ENCODE measurements at places on chromosomes 1 and 21. TPM values are rescaled to one million over a fixed set of nuclear protein-coding genes. Genes with fewer than 3 reads are reported as not detected.

The NTRK1 gene
- total RNA-seq: 1.4 TPM

The LUZP1 gene
- 43.1 TPM for total RNA-seq

The DPH5 gene
- total RNA-seq: 28.9 TPM

The MROH9 gene
- total RNA-seq: not detected

The PCP4L1 gene
- total RNA-seq: 0.31 TPM

- no peak overlapping the region for H3K4me3 ChIP-seq
- DNase-seq: no peak
- no peak overlapping the region for H3K27ac ChIP-seq
- H3K27me3 ChIP-seq: peaks cover 8% of the 10 kb centered on the region
Observed at GRCh38 chr1:14369526-14370213, 228.8 kb upstream of the KAZN start.

DNA sequence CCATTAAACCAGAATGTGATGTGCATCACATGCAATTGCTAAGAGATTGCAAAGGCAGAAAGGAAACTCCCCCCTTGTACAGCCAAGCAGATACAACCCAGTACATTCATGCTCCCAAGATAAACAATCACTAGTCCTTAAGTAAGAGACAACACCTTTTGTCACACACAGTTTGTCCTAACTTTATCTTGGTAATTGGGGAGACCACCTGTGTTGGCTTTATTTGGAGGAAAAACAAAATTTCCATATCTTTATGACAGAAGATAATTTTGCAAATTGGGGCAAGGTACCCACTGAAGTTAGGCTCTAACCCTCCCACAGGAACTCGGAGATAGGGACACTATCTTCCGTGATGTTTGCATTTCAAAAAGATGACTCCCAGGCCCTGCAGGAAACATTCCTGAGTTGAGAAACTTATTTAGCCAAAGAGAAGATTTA lies 175.0 kb upstream of the TNR start:
- H3K27ac ChIP-seq: no peak overlapping the region
- no peaks in the 10 kb centered on the region for H3K27me3 ChIP-seq
- peaks cover 3% of the 10 kb centered on the region for H3K36me3 ChIP-seq
- H3K4me3 ChIP-seq: no peak overlapping the region

DNA sequence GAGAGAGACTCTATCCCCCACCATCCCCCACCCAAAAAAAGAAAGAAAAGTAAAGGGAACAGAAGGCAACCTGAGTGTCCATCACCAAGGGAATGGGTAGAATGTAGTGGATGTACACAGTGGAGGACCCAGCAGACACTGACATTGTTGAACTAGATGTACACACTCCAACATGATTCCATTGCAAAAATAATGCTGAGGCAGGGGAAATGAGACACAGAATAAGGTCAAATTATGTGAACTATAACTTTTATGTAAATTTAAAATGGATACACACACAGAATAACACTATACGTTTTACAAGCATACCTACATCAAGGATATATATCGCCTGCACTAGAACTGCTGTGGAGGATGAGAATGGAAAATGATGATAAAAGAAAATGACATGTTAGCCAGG lies 34.8 kb downstream of the PTAFR start:
- peaks cover 38% of the 10 kb centered on the region for H3K4me1 ChIP-seq
- peak overlapping the region; percentile 9 for H3K27ac ChIP-seq
- H3K27me3 ChIP-seq: no peaks in the 10 kb centered on the region
- no peaks in the 10 kb centered on the region for H3K36me3 ChIP-seq

GRCh38 chr1:211928290-211928801 lies 97.8 kb upstream of the LPGAT1 start:
- no peaks in the 10 kb centered on the region for H3K36me3 ChIP-seq
- no peaks in the 10 kb centered on the region for H3K27me3 ChIP-seq
- DNase-seq: no peak
- H3K4me3 ChIP-seq: no peak overlapping the region
- H3K4me1 ChIP-seq: peaks cover 17% of the 10 kb centered on the region
- no peak overlapping the region for H3K27ac ChIP-seq

DNA sequence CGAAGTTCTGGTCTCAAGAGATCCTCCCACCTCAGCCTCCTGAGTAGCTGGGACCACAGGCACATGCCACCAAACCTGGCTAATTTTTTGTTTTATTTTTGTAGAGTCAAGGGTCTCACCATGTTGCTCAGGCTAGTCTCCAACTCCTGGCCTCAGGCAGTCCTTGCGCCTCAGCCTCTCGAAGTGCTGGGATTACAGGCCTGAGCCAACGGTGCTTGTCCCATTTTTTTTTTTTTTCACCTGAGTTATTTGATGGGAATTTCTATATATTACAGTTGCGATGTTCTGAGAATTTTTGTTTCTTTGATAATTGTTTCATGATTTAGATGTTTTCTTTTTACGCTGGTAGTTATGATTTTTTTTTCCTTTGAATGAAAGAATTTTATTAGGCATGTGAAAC lies 2.5 kb downstream of the RABGAP1L start:
- H3K4me1 ChIP-seq: peaks cover 69% of the 10 kb centered on the region
- no peaks in the 10 kb centered on the region for H3K36me3 ChIP-seq
- DNase-seq: no peak
- no peaks in the 10 kb centered on the region for H3K27me3 ChIP-seq
- H3K4me3 ChIP-seq: peak overlapping the region; percentile 92
- H3K27ac ChIP-seq: no peak overlapping the region

DNA sequence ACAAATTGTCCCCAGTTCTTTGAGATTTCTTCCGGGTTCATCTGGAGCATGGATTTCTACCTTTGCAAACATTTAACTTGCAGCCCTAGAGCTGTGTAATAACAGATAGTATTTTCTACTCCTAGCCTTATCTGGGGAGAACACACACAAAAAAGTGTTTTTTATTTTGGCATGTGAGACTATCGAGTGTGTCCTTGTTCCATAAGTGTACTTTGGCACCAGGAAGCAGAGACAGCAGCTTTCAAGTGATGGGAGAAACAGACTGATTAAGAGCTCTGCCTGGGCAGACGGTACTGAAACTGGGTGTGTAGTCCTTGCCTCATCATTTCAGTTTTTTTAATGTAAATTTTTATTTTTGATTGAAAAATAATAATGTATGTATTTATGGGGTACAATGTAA lies 297.4 kb downstream of the ST6GALNAC3 start:
- H3K4me1 ChIP-seq: no peaks in the 10 kb centered on the region
- no peaks in the 10 kb centered on the region for H3K36me3 ChIP-seq
- no peak overlapping the region for H3K4me3 ChIP-seq

DNA sequence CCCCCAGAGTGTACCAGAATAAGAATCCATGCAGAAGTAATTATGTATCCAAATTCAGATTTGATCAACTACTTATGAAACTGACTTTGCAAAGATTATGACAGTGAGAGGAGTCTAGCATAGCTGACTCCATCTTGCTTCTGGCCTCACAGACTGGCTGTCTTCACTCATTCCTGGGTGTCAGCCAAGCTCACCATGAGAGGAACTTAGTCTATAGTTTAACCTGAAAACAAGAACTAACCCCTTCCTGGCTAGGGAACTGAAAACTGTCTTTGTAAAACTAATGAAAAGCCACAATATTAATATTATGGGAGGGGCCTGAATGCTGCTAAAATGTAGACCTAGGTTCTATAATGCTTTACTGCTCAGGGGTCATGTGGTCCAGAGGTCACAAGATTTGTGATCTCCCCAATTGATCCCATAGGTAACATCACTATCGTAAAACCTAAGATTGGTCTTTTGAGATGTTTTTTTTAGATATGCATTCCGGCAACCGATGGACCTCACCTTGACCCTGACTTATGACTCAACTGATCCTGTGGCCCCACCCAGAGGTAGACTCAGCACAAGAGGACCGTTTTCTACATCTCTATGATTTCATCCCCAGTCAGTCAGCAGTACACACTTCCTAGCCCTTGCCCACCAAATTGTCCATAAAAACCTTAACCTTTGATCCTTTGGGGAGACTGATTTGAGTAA lies 55.2 kb downstream of the ATP1B1 start:
- H3K4me1 ChIP-seq: no peaks in the 10 kb centered on the region
- DNase-seq: no peak
- no peaks in the 10 kb centered on the region for H3K36me3 ChIP-seq
- H3K27me3 ChIP-seq: no peaks in the 10 kb centered on the region
- no peak overlapping the region for H3K27ac ChIP-seq
- H3K4me3 ChIP-seq: no peak overlapping the region

GRCh38 chr1:197197430-197197997 lies 51.0 kb upstream of the ASPM start:
- H3K4me3 ChIP-seq: peak overlapping the region; percentile 98
- peaks cover 72% of the 10 kb centered on the region for H3K4me1 ChIP-seq
- no peaks in the 10 kb centered on the region for H3K36me3 ChIP-seq

GRCh38 chr1:167674156-167674555 lies 44.1 kb downstream of the RCSD1 start:
- H3K27ac ChIP-seq: peak overlapping the region; percentile 15
- no peak for DNase-seq
- H3K4me1 ChIP-seq: peaks cover 71% of the 10 kb centered on the region
- H3K27me3 ChIP-seq: no peaks in the 10 kb centered on the region
- no peaks in the 10 kb centered on the region for H3K36me3 ChIP-seq

- H3K36me3 ChIP-seq: no peaks in the 10 kb centered on the region
- H3K27ac ChIP-seq: no peak overlapping the region
- no peaks in the 10 kb centered on the region for H3K4me1 ChIP-seq
- H3K27me3 ChIP-seq: peaks cover 7% of the 10 kb centered on the region
Observed at GRCh38 chr1:30600258-30600657, 123.1 kb downstream of the MATN1 start.

GRCh38 chr21:33951276-33952178 lies 35.9 kb upstream of the ATP5PO start:
- peaks cover 70% of the 10 kb centered on the region for H3K4me1 ChIP-seq
- no peak for DNase-seq
- H3K27me3 ChIP-seq: no peaks in the 10 kb centered on the region
- peak overlapping the region; percentile 95 for H3K27ac ChIP-seq
- H3K36me3 ChIP-seq: no peaks in the 10 kb centered on the region

DNA sequence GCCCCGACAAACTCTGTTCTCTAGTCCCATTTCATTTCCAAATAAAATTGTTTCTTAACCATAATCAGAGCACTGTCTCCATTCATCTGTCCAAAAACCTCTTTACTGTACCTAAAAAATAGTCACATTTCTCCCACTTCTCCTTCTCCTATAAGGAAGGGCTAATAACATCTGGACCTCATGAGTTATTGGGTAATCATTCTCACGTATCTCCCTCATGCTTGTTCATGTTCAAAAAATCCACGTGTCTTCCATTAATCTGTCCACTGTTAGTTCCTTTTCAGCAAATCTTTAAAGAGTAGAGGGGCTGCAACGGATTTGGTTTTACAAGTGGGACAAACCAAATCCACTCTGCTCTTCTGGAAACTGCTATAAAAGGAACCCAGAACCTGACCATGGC lies 1418.8 kb downstream of the MRPL39 start:
- no peaks in the 10 kb centered on the region for H3K27me3 ChIP-seq
- no peak overlapping the region for H3K4me3 ChIP-seq
- H3K27ac ChIP-seq: no peak overlapping the region
- no peaks in the 10 kb centered on the region for H3K4me1 ChIP-seq
- no peak for DNase-seq

DNA sequence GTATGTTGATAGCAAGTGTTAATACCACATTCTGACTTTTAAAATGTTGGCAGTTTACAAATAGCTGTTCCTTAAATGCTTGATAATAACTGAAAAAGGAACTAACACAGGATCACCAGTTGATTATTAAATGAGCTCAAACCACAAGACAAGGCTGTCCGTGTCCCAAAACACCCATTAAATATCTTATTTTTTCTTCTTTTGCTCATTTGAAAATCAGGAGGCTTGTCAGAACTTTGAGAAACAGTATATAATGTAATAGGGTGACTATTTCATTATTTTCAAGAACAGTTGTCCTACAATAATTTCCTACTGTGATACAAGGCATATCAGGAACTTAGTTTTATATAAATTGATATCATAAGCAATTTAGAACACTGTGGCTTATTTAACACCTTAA lies 2.7 kb downstream of the CDKN2C start:
- H3K4me1 ChIP-seq: peaks cover 42% of the 10 kb centered on the region
- H3K36me3 ChIP-seq: peaks cover 18% of the 10 kb centered on the region
- no peaks in the 10 kb centered on the region for H3K27me3 ChIP-seq
- H3K4me3 ChIP-seq: peak overlapping the region; percentile 32

- H3K36me3 ChIP-seq: no peaks in the 10 kb centered on the region
- peaks cover 8% of the 10 kb centered on the region for H3K4me1 ChIP-seq
- no peak overlapping the region for H3K4me3 ChIP-seq
- H3K27me3 ChIP-seq: peaks cover 19% of the 10 kb centered on the region
- no peak overlapping the region for H3K27ac ChIP-seq
Observed at GRCh38 chr1:245183429-245183828, 28.6 kb downstream of the KIF26B start.

- peaks cover 33% of the 10 kb centered on the region for H3K36me3 ChIP-seq
- H3K4me1 ChIP-seq: peaks cover 74% of the 10 kb centered on the region
- H3K27ac ChIP-seq: peak overlapping the region; percentile 61
- H3K27me3 ChIP-seq: no peaks in the 10 kb centered on the region
Observed at GRCh38 chr1:64877598-64877997, 88.8 kb downstream of the JAK1 start.

DNA sequence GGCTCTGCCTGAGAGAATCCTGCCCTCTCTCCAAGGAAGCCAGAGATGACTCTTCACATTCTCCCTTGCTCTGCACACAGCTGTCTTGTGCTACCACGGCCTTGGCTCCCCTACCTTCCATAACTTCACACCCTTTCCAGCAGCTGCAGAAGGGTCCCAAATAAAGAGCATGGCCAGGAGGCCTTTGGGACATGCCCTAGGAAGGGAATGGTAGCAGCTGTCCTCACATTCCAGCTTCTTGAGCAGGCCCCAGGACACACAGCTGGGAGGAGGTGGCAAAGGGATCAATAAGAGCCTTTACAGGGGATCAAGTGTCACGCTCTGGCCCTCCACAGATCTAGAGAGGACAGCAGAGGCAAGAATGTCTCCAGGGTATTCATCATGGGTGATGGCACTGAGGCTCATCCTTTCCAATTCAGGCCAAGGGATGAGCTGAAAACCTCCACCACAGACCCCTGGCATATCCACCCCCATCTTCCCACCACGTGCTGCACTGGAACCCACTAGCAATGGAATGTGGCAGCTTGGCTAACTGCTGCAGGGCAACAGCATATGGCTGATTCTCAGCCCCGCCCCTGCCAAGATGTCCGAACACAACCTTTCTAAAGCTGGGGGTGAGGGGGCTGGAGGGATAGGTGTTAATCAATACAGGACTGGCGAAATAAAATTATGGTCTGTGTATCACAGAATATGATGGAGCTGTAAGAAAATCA lies 17.8 kb upstream of the RAB29 start:
- no peak for DNase-seq
- no peaks in the 10 kb centered on the region for H3K27me3 ChIP-seq
- peak overlapping the region; percentile 84 for H3K27ac ChIP-seq

- no peak overlapping the region for H3K27ac ChIP-seq
- no peak for DNase-seq
- no peaks in the 10 kb centered on the region for H3K36me3 ChIP-seq
Observed at GRCh38 chr1:234589064-234589800, 20.7 kb downstream of the IRF2BP2 start.

GRCh38 chr1:24189528-24189927 lies 2.4 kb upstream of the IFNLR1 start:
- peak overlapping the region; percentile 62 for H3K4me3 ChIP-seq
- no peaks in the 10 kb centered on the region for H3K27me3 ChIP-seq
- H3K36me3 ChIP-seq: no peaks in the 10 kb centered on the region
- no peak overlapping the region for H3K27ac ChIP-seq
- H3K4me1 ChIP-seq: peaks cover 17% of the 10 kb centered on the region
- no peak for DNase-seq

All from natural killer cell treated with Interleukin-12 subunit alpha and Interleukin-12 subunit beta and Interleukin-15 and Interleukin-18, amount 100 ng/mL, for 72 hours (primary cell).